ENCODE measurements at places on chromosomes 2 and 18. TPM values are rescaled to one million over a fixed set of nuclear protein-coding genes. Genes with fewer than 3 reads are reported as not detected.

MYOM1 gene
- total RNA-seq, result 64.5 TPM

GATA6 gene
- total RNA-seq, result 8.0 TPM

HNMT gene
- 75.4 TPM for total RNA-seq

HRH4 gene
- 0.06 TPM for total RNA-seq

SKOR2 gene
- not detected for total RNA-seq

RTP5 gene
- total RNA-seq, result not detected

SERPINB7 gene
- total RNA-seq, result not detected

HOXD8 gene
- not detected for total RNA-seq

ACADL gene
- total RNA-seq, result 16.6 TPM

GPR45 gene
- not detected for total RNA-seq

TPRKB gene
- total RNA-seq, result 13.8 TPM

ME2 gene
- total RNA-seq, result 32.4 TPM

TDRD15 gene
- total RNA-seq, result 1.4 TPM

CCDC141 gene
- total RNA-seq, result 0.25 TPM

SERPINB5 gene
- total RNA-seq, result not detected

TTR gene
- 2,952 TPM for total RNA-seq

RAB17 gene
- total RNA-seq, result 80.7 TPM

SNRNP200 gene
- 52.5 TPM for total RNA-seq

ITPRID2 gene
- 129 TPM for total RNA-seq

RUFY4 gene
- not detected for total RNA-seq

TTN gene
- total RNA-seq, result 9.5 TPM

ASXL3 gene
- total RNA-seq, result 2.1 TPM

SP5 gene
- total RNA-seq, result 1.9 TPM
